ENCODE measurements at places on chromosomes 1 and 21. TPM values are rescaled to one million over a fixed set of nuclear protein-coding genes. Genes with fewer than 3 reads are reported as not detected.

The DPM3 gene
- 73.8 TPM for total RNA-seq

The RBP7 gene
- total RNA-seq, result 5.8 TPM

The GPR137B gene
- 17.0 TPM for total RNA-seq

The KRTAP10-4 gene
- total RNA-seq, result not detected

All from A549 treated with dexamethasone at 1 μM for 4 hours (cell line).